Pulmonary artery endothelial cell (primary cell): ENCODE measurements at places on chromosomes 13 and 19. TPM values are rescaled to one million over a fixed set of nuclear protein-coding genes. Genes with fewer than 3 reads are reported as not detected.

Gene NEK5
- 0.07 TPM in 2 replicates for total RNA-seq

Gene ACTN4
- 287 and 407 TPM in 2 replicates for total RNA-seq

Gene ADGRE3
- not detected in 2 replicates for total RNA-seq

Gene KLHL1
- total RNA-seq: not detected in 2 replicates

Gene CALR3
- total RNA-seq: not detected in 2 replicates

Gene TJP3
- not detected in 2 replicates for total RNA-seq

Gene PTGER1
- total RNA-seq: 0.71 and 0.73 TPM in 2 replicates

GRCh38 chr19:41226053-41226873, 7.2 kb downstream of the AXL start:
- no peak for DNase-seq

GRCh38 chr19:48964205-48965039, 687 bp upstream of the FTL start:
- no peak for DNase-seq

DNA sequence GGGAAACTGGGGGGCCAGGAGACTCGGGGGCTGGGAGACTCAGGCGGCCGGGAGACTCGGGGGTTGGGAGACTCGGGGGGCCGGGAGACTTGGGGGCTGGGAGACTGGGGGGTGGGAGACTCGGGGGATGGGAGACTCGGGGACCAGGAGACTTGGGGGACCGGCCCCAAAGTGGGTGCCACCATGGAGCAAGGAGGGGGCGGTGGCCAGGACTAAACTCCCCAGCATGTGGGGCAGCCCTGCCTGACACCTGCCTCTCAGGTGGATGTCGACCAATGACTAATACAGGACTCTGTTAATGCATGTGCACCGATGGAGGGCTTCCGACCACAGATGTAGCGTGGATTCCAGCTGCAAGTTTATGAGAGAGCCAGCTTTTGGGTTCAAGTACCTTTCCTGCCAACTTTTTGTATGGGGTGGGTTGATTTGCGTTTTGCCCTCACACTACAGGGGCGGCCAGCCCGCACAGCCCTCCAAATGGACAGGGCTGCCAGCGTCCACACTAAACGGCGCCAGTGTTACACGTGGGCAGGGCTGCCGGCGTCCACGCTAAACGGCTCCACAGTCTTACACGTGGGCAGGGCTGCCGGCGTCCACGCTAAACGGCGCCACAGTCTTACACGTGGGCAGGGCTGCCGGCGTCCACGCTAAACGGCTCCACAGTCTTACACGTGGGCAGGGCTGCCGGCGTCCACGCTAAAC, 62.2 kb downstream of the RASA3 start:
- DNase-seq: no peak

- DNase-seq: no peak
These were observed 58.3 kb downstream of the MBNL2 start for GRCh38 chr13:97280478-97280877.

DNA sequence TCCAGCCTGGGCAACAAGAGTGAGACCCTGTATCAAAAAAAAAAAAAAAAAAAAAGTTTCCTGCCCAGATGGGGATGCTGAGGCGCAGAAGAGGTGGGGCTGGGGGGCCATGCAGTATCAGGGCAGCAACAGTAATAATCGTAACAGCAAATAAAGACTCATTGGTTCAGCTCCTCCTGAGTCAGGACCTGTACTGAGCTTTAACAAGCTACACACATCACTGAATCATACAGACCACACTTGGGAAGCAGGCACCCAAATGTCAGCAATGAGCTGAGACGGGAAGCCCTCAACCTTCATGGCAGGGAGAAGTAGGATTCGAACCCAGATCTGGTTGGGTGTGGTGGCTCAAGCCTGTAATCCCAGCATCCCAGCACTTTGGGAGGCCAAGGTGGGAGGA, 10.6 kb upstream of the DPF1 start:
- no peak for DNase-seq

DNA sequence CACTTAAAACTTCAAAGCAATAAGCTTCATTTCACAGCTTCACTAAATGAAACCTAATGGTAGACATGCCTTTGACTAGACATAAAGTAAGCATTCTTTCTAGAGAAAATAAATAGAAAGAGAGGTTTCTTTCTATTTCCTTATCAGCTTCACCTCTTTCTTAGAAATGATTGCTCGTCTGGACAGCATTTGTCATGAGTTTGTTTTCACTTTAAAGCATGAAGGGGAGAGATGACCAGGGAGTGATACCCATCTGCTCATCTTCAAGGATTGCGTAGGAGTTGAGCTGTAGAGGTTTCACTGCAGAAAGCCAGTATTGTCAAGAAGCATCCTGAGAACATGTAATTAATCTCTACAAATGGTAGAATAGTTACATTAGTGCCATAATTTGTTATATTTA, 61.3 kb downstream of the COL4A2 start:
- DNase-seq: no peak

DNA sequence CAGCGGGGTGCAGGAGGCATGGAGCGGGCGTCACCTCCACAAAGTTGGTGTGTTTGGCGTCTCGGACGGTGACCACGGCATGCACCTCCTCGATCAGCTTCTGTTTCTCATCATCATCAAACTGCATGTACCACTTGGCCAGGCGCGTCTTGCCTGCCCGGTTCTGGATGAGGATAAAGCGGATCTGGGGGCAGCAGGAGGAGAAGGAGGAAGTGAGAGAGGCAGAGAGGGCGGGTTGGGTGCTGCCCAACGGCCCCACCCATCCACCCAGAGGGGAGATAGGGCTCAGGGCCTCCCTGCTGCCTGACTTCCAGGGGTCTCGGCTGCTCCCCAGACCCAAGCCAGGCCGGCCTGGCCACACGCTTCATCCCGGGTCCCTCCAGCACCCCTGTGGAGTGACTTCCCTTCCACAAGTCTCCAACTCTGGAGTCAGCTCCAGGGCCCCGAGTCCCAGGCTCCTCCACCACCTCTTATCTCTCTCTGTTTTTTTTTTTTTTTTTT, 4.6 kb downstream of the AP2S1 start:
- DNase-seq: no peak

GRCh38 chr13:59024434-59024833, 1139.3 kb downstream of the DIAPH3 start:
- DNase-seq: no peak

GRCh38 chr13:81199956-81200355, 859.0 kb upstream of the SPRY2 start:
- no peak for DNase-seq

- no peak for DNase-seq
These were observed 2.2 kb upstream of the TNFSF13B start for GRCh38 chr13:108267347-108267746.

DNA sequence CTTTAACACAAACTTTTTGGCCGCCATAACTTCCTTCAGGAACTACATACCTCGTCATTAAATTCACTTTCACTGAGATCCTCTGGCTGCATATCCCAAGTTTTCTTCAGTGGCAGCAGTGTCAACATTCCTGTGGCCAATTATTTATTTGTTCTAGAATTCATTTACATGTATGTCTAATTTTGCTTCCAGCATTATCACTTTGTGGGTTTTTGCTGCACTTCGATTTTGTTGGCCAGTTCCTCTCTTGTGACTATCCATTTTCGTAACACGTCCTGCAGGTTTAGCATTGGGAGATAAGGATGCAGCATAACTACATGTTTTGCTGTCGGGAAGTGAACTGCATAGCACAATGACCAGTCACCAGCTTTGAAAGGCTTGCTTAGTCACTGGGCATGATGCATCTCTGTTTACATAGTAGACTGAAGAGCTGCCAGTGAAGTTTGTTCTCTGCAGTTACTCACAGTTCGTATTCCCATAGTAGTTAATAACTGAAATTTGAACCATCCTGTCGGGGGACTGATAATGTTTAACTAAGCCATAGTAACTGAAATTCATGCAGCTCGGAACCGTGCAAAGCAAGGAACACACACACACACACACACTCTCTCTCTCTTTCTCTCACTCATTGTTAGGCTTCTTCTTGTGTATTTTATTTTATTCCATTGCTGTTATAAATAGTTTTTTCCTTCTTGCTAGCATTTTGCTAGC, 28.3 kb downstream of the ZNF507 start:
- DNase-seq: peak; percentile 93

GRCh38 chr19:2043961-2044708, 6.9 kb downstream of the MKNK2 start:
- no peak for DNase-seq

GRCh38 chr13:23462815-23463559, 29.5 kb upstream of the SACS start:
- DNase-seq: no peak

GRCh38 chr13:37406031-37406430, 192.5 kb downstream of the POSTN start:
- DNase-seq: no peak

DNA sequence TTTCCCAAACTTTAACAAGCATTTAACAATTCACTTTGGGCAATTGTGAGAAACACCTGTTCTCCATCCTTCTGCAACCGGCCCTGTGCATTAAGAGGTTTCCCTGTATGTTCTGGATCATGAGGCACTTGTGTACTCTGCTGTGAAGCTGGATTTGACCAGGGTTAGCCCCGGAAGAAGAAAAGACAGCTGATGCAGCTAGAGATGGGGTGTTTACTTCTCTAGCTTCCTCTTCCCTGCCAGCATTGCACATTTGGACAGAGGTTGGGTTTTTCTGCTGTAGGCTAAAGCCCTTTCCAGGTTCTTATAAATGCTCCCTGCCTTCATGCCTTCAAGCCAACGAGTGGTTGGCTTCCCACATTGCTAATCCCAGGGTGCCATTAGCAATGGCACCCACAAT, 20.9 kb downstream of the MBD3L2B start:
- no peak for DNase-seq

GRCh38 chr13:44120849-44121755, 241.4 kb downstream of the LACC1 start:
- DNase-seq: no peak

DNA sequence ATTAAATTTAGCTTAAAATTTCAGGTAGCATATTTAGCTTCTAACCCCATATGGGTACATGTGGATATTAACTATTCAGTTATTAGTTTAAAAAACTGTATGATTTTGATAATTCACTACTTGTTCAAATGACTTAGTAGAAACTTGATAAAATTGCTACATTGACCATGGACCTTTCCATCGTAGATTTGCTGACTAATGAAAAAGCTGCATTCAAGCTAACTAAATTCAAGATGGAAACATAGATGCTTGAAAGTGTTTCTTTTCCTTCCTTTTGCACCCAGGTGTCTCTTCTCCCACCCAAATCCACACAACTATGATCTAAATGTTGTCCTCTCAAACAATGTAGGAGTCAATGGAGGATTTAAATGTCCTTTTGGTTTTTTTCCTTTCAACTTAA, 439.2 kb downstream of the TBC1D4 start:
- DNase-seq: no peak

DNA sequence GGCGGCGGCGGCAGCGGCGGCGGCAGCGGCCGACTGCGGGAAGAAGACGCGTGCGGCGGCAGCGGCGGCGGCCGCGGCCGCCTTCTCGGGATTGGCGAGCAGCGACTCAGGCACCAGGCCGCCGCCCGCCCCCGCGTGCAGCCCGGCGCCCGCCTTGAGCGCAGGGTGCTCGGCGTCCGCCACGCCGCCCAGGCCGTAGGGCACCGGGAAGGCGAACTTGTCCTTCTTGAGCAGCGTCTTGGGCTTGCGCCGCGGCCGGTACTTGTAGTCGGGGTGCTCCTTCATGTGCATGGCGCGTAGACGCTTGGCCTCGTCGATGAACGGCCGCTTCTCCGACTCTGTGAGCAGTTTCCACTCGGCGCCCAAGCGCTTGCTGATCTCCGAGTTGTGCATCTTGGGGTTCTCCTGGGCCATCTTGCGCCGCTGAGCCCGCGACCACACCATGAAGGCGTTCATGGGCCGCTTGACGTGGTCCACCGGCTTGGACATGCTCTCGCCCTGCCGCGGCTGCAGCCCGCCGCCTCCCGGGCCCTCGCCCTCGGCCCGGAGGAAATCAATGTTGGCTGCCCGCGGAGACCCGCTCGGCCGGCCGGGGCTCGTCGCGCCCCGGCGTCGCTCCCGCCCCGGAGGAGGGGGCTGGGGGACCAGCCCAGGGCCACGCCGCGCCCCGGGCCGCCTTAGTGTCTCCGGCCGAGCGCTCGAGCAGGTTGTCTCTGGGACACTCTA, 621 bp downstream of the SOX21 start:
- DNase-seq: no peak

DNA sequence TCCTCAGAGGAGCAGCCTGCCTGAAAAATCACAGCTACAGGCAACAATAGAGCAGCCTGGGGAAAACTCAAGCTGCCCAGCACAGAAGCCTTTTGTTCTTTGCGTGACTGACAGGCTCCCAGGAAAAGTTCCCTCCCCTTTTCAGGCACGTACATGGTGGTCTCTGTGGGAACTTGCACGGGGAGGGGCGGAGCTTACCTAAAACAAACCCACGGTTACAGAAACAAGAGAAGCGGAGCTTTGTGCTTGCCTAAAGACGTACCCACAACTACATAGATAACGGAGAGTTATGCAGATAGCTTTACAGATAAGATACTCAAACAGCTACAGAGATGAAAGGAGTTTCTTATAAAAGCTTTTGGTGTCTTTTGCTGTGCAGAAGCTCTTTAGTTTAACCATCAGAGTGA, 11.4 kb downstream of the ETFB start:
- no peak for DNase-seq

DNA sequence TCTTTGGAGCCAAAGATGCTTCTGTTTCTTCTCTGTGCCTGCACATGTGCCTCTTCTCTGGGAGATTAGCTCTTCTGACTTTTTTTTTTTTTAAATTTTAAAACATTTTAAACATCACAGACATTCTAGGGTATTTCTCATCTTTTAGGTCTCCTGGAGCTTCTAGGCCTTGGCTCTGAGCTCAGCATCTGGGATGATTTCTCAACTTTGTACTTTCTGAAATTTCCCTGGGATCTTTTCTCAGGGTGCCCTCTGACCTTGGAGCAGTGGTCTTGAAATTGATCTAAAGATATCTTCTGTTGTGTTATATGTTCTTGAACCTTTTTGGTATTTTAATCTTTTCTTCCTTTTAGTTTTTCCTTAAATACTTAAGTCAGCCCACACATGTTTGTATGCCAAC, 6.2 kb downstream of the WASF3 start:
- DNase-seq: no peak

GRCh38 chr13:99944102-99944501, 27.5 kb downstream of the ZIC5 start:
- DNase-seq: no peak

GRCh38 chr19:718991-719512, 10.3 kb downstream of the PALM start:
- DNase-seq: no peak
